NCI-H1105 (cell line): ENCODE measurements at places on chromosomes 2 and 18.

GRCh38 chr2:196955036-196955435, 28.5 kb upstream of the PGAP1 start:
- DNase-seq = no peak

DNA sequence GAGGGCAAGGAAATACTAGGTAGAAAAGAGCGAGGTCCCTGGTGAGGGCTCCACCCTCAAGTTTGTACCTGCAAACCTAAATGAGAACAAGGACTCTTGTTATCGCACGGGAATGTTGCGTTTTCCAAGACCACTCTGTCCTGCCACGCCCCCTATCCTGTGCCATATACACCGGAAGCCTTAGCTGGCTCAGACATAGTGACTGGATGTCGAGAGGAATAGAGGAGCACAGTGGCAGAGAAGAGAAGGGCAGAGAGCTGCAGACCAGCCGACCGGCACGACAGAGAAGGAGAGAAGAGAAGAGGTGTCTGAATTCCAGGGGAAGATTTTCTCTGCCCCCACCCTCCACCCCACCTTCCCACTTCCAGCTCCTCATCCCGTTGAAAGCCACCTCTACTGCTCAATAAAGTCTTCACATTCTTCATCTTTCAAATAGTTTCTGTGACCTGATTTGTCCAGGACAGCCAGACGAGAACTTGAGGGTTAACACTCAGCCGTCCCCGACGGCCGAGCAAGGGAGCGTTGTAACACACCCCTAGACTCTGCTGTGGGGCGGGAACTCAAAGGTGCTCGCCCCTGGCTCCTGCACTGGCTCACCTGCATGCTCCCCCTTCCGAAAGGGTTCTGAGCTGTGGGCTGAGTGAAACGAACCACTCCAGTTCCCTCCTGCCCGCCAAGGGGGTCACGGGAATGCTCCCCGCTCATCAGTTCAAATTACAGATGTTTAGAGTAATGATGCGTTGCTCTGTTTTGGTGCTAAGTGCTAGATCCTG, 24.9 kb upstream of the COL3A1 start:
- no peak for DNase-seq

GRCh38 chr2:97769711-97770110, 56.3 kb downstream of the ZAP70 start:
- no peak for DNase-seq

- no peak for DNase-seq
Measured at GRCh38 chr2:99112617-99113016, 28.9 kb upstream of the C2orf15 start.

DNA sequence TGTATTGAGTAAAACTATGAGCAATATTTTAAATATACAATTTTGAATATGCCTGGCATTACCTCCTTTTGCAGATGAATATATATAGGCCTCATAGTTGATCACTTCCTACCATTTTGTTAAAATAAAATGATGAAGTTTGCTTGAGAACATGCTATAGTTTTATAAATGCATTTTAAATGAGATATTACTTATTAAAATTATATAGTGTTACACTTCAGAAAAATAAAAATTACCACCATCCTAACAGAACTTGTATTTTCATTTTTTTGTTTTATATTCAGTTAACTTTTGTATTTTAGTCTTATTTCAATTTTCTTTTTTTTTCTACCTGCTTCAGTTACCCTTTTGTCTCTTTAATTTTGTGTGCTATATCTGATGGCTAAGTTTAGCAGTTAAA, 426.9 kb downstream of the PARD3B start:
- no peak for DNase-seq

- DNase-seq = peak; percentile 25
Measured at GRCh38 chr2:192087398-192087958, 107.3 kb downstream of the TMEFF2 start.

DNA sequence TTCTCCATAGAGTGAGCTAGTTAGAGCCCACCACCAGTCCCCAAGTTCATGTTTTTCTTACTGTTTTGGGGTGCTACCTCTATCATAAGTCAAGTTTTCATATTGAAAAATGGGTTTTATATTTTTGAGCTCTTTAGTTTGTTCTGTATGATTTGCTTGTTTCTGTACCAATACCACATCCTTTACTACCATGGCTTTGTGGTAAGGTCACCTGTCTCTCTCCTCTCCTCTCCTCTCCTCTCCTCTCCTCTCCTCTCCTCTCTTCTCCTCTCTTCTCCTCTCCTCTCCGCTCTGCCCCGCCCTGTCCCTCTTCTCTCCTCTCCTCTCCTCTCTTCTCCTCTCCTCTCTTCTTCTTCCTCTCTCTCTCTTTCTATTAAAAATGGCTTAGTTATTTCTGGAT, 22.1 kb upstream of the LBH start:
- DNase-seq = no peak

DNA sequence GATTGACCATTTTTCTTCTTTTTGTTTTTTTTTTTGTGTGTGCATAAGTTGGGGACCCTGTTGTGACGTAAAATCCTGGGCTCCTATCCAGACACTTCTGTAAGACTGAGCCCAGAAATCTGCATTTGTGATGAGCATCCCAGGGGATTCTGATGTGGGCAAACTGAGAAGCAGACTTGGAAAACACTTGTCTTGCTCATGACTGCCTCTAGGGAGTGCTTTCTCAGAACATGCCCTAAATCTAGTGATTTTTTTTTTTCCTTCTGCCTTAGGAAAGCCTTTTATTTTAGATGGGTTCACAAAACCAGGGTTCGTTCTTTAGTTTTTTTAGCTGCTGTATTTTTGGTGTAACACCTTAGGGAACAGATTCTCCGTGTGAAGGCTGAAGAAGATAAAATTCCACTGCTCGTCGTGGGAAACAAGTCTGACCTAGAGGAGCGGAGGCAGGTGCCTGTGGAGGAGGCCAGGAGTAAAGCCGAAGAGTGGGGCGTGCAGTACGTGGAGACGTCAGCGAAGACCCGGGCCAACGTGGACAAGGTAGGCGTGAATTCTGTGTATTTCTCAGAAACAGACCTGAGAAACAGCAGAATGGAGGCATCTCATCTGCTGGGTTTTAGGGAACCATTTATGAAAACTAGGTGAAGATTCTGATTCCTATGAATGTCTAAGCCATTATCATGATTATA, 36.7 kb downstream of the RALB start:
- DNase-seq = no peak

DNA sequence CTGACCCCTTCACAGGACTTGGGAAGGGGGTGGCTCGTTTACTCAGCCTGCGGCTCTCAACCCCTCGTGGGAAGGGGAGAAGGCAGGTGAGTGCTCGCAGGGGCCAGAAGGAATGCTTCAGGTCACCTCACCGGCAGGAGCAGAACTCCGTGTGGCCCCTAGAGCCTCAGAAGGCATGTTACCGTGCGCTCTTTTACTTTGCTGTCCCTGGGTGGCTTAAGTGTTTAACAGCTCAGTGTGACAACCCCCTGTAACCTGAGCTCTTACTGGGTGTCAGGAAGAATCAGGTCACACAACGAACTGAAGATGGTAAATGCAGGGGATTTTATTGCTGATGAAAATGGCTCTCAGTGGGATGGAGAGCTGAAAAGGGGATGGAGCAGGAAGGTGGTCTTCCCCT, 1235.4 kb downstream of the LRP1B start:
- no peak for DNase-seq

GRCh38 chr2:236249066-236249465, 15.1 kb downstream of the ASB18 start:
- DNase-seq = no peak

GRCh38 chr18:4871197-4871596, 325.9 kb downstream of the AKAIN1 start:
- no peak for DNase-seq

DNA sequence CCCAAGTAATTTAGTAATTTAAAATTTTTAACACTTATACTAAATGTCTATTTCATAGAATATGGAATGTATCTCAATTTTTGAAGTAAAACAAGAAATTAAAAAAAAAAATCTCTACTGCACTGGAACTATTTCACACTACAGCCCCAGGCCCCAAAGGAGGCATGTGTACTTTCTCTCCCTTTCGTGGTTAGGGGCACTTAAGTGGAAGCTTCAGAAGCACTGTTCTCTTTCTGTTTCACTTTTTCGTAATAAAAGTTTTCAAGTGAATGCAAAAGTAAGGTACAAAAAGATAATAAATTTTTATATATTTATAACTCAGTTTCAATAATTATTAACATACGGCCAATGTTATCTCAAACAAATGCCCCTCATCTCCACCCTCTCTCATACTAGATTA, 123.8 kb upstream of the STON1 start:
- DNase-seq = no peak

- DNase-seq = no peak
Measured at GRCh38 chr2:226122041-226122440, 677.6 kb downstream of the IRS1 start.

- DNase-seq = no peak
Measured at GRCh38 chr2:26456440-26457250, 21.3 kb downstream of the OTOF start.

GRCh38 chr2:138867341-138867740, 87.2 kb upstream of the NXPH2 start:
- DNase-seq = no peak

DNA sequence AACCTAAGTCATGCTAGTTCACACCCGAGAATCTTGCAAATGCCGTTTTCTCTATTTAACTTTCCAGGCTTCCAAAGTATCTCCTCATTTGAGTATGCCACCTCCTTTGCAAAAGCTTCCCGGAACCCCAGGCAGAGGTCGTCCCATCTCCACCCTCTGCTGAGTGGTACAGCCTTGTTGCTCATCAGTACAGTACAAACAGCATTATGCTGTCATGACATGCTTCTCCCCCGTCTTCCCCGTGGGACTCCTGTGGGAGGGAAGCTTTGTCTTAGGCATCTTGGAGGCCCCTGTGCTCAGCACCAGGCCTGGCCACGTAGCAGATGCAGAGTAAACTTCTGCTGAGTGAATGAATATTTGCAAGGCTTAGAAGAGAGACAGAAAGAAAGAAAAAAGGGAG, 102.7 kb downstream of the CDCA7 start:
- DNase-seq = no peak

DNA sequence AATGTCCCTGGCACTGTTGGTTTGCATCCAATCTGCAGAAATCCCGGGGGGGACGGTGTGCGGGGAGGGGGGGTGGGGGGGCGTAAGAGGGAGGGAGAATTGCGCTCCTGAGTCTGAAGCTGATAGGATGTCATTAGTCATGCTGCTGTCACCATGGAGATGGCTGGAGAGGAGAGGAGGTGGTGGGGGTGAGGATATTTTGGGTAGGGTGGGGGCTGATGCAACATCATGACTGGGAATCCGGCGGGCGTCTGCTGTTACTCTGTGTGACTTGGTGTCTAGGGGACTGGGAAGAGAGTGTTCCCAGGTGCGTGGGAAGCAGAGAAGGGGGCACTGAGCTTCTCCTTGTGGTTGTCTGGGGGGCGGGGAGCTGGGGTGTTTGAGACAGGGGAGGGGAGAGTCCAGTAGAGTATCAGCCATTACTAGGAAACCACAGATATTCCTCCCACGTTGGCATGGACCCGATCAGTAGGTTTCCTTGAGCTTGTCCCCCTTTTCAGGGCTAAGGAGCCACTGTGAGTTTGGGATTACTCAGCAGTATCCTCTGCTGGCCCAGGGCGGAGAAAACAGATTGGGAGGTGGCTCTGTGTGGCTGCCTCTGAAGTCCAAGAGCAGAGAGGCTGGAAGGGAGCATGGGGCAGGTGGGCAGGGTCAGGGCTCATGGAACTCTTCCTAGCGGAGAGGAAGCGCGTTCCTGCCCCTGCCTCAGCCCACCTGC, 18.9 kb downstream of the TET3 start:
- no peak for DNase-seq

- peak; percentile 64 for DNase-seq
Measured at GRCh38 chr2:95022309-95023221, 2.9 kb upstream of the MAL start.

- no peak for DNase-seq
Measured at GRCh38 chr2:23843051-23843976, 83.6 kb downstream of the ATAD2B start.

- DNase-seq = no peak
Measured at GRCh38 chr18:22951823-22952222, 18.7 kb downstream of the RBBP8 start.

DNA sequence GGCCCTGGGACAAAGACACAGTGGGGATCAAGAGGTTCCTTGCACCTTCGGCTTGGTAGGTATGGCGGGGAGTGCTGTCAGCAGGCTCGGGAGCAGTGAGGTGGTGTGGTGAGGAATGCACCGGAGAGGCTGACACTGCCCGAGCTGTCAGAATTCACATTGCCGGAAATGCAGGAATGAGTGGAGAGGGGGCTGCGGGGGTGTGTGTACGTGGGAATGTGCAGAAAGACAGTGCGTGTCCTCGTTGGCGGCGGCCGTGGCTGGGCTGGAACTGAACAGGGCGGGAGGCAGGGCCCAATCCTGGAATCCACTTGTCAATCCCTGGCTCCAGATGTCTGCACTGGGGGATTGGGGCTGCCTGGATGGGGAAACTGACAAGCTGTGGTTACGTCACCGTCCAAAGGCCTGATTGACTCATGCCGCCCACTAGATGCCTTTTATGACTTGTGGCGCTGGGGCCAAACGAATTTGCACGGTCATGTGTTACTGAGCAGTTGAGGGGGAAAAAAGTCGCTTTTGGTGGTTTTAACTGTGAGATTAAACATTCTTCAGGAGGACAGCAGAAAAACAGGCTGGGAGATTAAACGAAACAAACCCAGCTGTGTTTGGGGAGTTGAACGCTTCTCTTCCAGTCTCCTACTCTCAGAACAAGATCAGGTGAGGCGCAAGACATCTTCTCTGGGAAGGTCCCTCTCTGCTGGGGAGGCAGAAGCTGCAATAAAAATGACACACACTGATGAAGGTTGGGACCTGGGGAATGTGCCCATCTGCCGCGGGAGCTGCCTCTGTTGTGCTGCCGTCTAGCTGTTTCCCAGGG, 189.4 kb upstream of the GLI2 start:
- no peak for DNase-seq

DNA sequence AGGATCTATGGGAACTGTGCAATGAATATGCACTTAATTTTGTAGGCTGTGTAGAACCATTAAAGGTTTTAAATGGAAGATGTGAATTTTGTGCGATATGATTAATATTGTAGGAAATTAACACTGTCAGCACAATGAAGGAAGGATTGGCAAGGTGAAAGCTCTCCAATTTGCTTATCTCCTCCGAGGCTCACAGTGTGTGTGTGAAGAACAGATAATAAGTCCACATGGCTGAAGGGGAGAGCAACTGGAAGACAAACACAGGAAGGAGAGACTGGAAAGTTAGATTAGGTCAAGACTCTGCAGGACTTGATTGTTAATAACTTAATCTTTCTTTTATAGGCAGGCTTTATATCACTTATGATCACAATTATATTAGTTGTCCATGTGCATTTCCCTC, 269.7 kb upstream of the VRK2 start:
- DNase-seq = no peak
